Stimulated activated CD8-positive, alpha-beta memory T cell treated with anti-CD3 and anti-CD28 coated beads, Interleukin-7, amount 100 ng/mL, for 48 hours (primary cell): ENCODE measurements at places on chromosomes 3 and 15.

- no peak for DNase-seq
These were observed 27.6 kb downstream of the HDAC11 start for GRCh38 chr3:13507570-13508339.

GRCh38 chr3:149258298-149258697, 36.7 kb upstream of the CP start:
- DNase-seq: no peak

DNA sequence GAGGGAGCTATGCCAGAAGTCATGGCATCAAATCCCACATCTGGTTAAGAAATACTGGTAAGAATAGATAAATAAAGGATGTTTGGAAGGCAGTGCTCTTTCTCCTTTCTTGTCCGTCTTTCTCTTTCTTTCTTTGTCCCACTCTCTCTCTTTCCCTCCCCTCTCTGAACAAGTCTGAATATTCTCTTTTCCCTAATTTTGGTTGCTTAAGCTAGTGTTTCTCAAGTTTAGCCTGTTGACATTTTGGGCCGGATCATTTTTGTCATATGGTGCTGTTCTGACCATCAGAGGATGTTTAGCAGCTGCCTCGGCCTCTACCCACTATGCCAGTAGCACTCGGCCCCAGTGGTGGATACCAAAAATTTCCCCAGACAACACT, 405.3 kb upstream of the C2CD4B start:
- no peak for DNase-seq

DNA sequence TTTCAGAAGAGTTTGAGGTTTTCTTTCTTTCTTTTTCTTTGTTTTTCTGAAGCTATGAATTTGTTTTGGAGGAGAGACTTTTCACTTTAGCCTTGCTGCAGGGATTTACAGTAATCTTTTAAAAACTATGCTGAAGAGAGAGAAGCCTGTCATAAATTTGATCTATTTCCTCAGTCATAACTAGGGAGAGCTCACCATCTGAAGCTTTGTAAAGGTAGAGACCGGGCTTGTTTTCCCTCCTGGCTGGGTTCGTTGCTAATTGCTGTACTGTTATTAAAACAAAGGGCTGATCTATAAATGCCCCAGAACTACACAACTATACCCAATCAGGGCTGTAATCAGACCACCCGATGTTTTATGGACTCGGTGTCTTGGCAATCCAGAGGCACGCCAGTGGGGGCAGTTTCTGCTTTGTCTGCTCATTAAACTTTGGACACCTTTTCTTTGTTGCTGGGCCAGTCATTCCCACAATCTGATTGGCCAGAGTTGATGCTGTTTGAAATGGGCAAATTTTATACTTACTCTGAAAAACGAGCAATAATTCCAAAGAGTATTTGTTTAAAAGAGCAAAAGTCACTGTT, 164.3 kb downstream of the CACNA1D start:
- DNase-seq: no peak

GRCh38 chr3:99542767-99543518, 95.5 kb upstream of the COL8A1 start:
- DNase-seq: no peak
